GM04503 (cell line): ENCODE measurements at places on chromosomes 12 and 14.
A peak's percentile ranks its signal among the peaks of the same experiment; 100 is the strongest.

DNA sequence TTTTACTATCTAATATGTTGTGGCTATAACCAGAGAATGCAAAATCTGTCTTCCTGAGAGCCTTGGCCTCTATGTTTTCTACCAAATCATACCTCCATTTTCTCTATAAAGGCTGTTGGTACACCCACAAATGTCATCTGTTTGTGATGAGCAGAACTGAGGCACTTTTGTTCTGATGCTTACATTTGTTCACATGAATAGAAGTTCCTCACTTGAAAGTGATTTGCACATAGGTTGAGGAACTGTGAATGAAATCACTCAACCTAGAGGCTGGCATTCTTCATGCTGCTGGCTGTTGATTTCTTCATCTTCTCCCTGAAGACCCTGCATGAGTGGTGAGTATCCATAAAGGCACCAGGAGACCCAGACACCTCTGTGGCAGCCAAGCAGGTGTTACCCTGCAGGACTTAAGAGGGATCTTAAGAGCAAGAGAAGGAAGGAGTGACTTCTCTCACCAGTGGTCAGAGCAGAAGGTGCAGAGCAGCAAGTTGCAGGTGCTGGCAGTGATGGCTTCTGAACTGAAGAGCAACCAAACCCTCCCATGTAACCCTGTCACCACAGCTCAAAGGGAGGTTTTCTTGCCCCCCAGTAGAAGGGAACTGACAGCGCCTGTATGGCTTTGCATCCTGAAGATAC is 110.3 kb downstream of the HMGA2 start:
- DNase-seq: no peak

- no peak for DNase-seq
Measured at GRCh38 chr12:116074686-116075085, 202.8 kb downstream of the MED13L start.

GRCh38 chr12:59636945-59637691 is 41.3 kb downstream of the SLC16A7 start:
- no peak for DNase-seq

DNA sequence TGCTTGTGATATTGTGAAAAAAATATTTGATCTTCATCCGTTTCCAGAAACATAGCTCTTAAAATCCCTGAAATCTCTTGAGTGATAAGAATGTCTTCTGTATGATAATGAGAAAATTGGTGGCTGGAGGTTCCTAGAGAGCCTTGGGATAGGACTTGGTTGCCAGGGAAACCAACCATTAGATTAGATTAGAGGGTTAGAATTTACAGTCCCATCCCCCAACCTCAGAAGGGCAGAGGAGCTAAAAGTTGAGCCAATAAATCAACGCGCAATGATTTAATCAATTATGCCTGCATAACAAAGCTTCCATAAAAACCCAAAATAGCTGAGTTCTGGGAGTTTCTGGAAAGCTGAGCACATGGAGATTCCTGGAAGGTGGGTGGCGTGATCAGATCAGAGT is 10.6 kb downstream of the SEL1L start:
- DNase-seq: no peak

DNA sequence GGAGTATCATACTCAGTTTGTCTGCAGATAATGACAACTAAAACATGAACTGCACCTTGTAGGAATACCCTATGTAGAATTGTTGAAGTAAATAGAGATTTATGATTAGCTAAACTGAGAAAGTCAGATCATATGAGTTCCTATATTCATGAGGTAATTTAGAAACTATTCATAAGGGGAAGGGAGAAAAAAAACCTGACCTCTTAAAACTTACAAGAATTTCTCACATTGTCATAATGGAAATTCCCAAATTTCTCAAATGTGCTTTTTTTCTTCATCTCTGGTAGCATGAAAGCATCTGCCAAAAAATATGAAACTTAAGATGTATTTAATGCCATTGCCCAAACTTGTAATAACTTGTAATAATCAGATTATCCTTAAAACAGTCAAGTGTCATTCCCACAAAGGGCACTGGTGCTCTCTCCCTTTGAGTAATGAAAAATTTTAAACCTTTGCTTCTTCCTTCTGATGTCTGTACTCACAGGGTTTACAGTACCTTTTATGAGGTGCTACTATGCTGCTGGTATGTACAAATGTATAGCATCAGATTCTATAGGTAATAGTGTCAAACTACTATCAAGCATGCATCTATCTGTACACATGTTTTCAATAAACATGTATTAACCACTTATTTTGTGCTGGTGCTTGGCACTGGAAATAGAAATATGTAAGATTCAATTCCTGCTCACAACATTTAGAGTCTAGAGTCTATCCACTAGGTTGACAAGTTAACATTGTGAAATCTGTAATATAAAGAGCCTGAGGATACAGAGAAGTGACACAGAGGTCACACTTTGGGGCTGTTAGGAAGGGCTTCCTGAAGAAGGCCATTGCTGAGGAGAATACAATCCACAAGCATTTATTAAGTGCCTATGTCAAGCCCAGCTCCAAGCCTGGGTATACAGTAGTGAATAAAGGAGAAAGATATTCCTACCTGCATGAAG is 17.4 kb upstream of the DRAM1 start:
- no peak for DNase-seq

GRCh38 chr14:45679853-45680252 is 426.9 kb upstream of the MIS18BP1 start:
- peak; percentile 31 for DNase-seq

DNA sequence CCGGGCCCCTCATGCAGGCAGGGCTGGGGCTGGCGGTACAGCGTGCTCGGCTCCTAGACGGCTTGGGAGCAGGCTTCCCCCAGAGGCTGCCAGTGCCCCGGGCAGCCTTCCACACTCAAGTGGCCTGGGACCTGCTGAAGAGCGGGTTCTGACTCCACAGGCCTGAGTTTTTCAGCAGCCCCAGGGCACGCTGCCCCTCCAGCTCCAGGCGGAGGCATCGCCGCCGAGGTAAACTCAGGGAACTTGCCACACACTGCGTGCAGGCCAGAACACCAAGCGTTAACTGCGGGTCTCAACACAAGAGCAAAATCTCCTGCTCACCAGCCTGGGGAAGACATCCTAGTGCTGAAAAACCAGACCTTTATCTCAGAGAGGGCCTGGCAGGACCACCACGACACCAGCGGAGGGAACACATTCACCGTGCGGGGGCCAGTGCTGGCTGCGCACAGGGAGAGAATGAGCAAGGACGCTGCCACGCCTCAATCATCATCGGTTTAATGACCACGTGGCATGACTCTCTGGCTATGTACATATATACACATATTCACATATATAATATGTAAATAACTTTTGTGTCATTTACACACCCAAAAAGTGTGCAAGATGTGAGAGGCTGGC is 21.3 kb downstream of the PSMC1 start:
- no peak for DNase-seq

DNA sequence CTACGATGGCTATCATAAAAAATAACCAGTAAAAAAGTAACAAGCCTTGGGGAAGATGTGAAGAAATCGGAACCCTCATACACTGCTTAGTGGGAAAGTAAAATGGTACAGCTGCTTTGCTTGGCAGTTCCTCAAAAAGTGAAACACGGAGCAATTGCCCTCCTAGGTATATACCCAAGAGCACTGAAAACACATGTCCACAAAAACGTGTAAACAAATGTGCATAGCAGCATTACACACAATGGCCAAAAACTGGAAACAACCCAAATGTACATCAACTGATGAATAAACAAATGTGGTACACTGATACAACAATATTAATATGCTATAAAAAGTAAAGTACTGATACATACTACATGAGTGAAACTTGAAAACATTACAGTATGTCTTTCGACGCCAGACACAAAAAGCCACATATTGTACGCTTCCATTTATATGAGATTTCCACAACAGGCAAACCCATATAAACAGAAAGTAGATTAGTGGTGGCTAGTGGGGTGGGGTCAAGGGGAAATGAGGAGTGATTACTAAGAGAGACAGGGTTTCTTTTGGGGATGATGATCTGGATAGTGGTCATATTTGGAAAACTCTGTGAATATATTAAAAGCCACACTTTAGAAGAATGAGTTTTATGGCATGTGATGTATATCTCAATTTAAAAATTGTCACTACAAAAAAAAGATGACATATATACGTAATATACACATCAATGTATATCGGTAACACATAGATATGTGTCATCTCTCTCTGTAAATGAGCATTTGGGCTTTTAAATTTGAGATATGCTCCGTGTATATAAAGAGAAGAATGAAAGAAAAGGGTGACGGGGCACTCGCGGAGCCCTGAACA is 996 bp downstream of the SLC41A2 start:
- no peak for DNase-seq

GRCh38 chr14:95536036-95536593 is 1.3 kb downstream of the GLRX5 start:
- no peak for DNase-seq

- no peak for DNase-seq
Measured at GRCh38 chr14:32004300-32004699, 72.8 kb upstream of the ARHGAP5 start.

- no peak for DNase-seq
Measured at GRCh38 chr12:101490286-101490920, 15.3 kb downstream of the SPIC start.

DNA sequence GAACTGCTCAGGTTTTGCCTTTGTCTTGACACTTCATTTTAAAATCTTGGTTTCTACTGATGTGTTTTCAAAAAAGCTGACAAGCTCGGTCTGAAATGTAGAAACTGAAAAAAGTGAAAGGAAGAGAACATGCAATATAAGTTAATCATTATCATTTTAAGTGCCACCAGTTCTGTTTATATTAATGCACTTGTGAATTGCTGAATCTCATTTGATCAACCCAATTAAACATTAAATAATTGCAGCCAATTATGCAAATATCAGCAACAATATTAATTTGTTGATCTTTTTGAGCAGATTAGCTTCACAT is 133.8 kb downstream of the BCAT1 start:
- DNase-seq: no peak

- no peak for DNase-seq
Measured at GRCh38 chr14:91008759-91009409, 51.6 kb downstream of the RPS6KA5 start.

- peak; percentile 100 for DNase-seq
Measured at GRCh38 chr12:96427269-96427729, 27.1 kb upstream of the CDK17 start.

- DNase-seq: no peak
Measured at GRCh38 chr12:121114806-121115205, 17.9 kb upstream of the P2RX7 start.

DNA sequence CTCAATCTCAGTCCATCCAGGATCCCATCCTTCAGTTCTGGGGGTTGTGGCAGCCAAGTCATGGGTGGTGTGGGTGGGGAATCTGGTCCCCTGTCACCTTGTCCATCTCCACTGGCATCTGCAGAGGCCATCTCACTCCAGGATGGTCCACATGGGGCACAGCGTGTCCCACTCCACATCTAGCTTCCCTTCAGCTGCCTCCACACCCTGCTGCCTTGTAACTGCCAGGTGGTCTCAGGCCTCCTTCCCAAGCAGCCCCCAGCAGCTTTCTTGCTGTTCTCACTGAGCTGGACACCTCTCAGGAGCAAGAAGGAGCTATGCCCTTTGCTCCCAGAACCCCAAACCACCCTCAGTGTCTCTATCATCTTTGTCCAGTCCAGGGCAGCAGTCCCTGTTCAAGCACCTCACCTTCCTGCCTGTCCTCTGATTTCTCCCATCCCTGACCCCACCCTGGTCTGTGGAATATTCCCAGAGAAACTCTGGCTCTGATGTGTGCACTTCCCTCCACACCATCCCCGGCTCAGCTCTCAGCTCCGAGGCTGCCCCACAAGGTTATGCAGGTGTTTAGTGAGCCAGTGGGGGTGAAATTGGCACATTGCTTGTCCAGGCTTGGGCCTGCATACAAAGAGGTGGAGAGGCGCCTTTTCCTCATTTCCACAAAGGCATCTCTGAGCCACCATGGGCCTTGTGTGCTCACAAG is 13.7 kb upstream of the DYNC1H1 start:
- DNase-seq: no peak

GRCh38 chr14:74610866-74611649 is 979 bp downstream of the LTBP2 start:
- DNase-seq: no peak

DNA sequence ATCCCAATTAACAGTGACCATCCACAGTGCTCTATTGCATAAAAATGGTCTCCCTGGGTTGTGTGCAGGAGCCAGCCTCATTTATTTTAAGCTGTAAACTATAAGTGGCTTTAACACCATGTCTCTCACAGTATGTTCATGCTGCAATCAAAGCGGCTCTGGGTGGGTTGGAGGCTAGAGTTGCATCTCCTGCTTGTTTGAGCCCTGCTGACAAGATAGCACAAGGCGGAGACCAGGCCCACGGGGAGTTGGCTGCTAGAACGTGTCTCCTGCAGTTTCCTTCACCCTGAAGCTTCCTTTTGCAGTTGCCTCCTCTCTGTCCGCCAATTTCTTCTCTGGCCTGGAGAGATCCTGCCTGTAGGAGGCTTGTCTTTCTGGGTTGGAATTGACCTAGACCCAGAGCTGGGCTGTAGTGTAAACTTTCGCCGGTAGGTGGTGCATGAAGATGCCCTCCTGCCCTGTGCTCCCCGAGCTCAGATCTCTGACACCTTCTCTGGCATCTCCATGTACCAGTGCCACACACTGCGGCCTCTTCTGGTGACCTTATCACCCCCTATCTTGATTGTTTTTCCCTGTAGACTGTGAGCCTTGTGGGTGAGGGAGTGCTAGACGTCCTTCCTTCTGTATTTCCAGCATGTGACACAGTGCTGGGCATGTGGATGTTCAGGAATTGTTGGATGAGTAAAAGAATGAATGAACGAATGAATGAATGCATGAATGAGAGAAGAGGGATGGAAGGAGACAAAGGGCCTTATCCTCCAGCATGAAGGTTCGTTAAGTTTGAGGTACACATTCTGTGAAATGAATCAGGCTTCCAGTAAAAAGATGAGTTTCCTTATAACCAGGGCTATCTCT is 10.4 kb downstream of the OTUB2 start:
- no peak for DNase-seq

GRCh38 chr14:21807975-21808374 is 134.4 kb upstream of the OR4E1 start:
- DNase-seq: no peak

GRCh38 chr12:125540580-125541204 is 475.5 kb downstream of the AACS start:
- DNase-seq: no peak

DNA sequence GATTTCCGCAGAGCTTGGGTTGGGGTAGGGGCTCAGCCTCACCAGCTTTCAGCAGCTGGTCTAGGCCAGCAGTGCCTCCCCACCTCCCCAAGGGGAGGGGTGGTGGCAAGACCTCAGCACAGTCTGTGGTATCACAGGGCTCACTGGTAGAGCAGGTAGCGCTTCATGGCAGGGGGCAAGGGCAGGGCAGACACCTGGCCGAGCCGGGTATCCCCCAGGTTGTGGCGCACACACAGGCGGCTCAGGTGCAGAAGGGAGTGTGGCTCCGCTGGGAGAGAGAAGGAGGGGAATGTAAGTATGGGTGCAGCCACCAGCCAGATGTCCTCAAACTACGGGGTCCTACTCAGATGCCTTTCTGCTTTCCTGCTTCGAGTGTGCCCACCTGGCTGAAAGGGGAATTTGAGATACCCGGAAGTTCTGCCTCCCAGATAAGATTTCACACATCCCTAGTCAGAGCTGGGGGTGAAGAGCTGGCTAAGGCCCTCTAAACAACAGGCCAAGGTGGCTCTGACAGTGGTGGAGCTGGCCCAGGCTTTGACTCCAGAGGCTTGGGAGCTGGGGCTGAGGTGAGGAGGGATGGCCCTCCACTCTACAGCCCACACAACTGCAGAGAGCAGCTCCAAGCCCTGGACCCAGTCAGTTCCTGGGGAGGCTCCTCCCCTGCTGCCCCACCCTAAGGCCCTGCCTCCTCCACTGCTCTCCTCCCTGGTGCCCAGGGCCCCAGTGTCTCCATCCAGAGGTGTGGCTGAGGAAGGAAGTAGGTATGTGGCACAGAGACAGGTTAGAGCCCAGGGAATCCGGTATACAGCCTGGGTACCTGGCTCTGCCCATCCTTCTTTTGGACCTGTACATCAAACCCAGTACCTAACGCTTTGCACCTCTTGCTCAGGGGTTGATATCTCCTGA is 1.8 kb downstream of the SPSB2 start:
- DNase-seq: no peak
